Inflammatory macrophage (primary cell): ENCODE measurements at places on chromosomes 7 and 10.

DNA sequence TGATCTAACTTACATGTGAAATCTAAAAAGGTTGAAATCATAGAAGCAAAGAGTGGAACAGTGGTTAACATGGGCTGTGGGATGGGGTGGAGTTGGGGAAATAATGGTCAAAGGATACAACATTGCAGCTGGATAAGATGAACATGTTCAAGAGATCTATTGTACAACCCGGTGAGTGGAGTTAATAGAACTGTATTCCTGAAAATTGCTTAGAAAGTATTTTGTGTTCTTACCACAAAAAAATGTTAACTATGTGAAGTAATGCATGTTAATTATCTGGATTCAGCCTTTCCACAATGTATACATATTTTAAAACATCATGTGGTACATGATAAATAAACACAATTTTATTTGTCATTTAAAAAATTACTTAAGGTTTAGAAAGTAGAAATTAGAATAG lies 271.0 kb upstream of the LRRTM3 start:
- no peak for DNase-seq

- no peak for DNase-seq
These were observed 847.2 kb downstream of the CCSER2 start for GRCh38 chr10:85175635-85176034.

- peak; percentile 71 for DNase-seq
These were observed 48.8 kb upstream of the MYL10 start for GRCh38 chr7:101677797-101678479.

- no peak for DNase-seq
These were observed 103.7 kb upstream of the ANKRD1 start for GRCh38 chr10:91024541-91024940.
